ENCODE measurements at places on chromosomes 2 and 18. TPM values are rescaled to one million over a fixed set of nuclear protein-coding genes. Genes with fewer than 3 reads are reported as not detected.

DCDC2C gene
- 1.2 TPM for total RNA-seq

RTP5 gene
- total RNA-seq, result 2.4 TPM

FER1L5 gene
- total RNA-seq, result 0.41 TPM

- DNase-seq, result peak; percentile 48
These were observed 1.3 kb downstream of the PTMA start for GRCh38 chr2:231709636-231709980.

- no peak for DNase-seq
These were observed 7.8 kb upstream of the GPR55 start for GRCh38 chr2:230932556-230933511.

ANKRD36B gene
- total RNA-seq, result 540 TPM

DNA sequence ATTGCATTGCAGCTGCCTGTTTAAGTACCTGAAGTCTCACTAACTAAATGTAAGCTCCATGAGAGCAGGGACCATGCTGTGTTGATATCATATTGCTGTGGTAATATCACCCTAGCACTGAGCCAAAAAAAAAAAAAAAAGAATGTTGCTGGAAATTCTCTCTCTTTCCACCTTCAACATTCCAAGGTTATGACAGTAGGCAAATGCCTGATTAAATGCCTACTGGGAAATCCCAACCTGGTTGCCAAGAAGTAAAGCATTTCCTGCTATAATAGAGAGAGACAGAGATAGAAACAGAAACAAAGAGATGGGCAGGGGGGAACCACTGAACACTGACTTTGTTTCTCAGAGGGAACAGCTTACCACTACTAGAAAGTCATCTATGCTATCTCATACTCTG, 1604.2 kb downstream of the LRP1B start:
- no peak for DNase-seq

- DNase-seq, result no peak
These were observed 26.9 kb upstream of the GPR75 start for GRCh38 chr2:53886406-53887280.

GRCh38 chr2:108612153-108612513, 77.9 kb downstream of the LIMS1 start:
- DNase-seq, result no peak

- DNase-seq, result no peak
These were observed 76.9 kb downstream of the ACTR3 start for GRCh38 chr2:113966832-113967231.

ZNF407 gene
- 22.0 TPM for total RNA-seq

REG1B gene
- not detected for total RNA-seq

DNA sequence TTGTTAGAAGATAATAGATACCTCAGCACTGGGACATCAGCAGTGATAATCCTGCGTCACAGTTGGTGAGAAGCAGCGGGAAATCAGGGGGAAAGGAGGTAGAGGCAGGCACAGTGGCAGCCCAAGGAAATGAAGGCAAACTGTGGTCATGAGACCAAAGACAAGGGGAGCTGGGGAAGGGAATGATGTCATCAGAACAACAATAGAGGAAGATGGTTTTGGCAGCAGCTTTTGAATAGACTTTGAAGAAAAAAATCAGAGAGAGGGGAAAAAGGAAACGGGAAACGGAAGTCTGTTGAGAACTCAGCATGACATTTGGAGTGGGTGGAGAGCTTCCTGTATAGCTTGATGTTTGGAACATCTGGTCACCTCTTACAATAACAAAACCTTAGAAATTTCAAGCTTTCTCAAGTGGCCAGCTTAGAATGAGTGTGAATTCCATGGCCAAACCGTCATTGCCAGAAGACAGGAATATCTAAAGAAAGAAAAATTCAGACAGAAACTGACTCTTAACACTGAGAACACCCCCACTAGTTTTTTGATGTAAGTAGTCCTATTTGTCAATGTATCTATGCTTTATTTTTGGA, 18.4 kb upstream of the YES1 start:
- DNase-seq, result peak; percentile 22

SIX3 gene
- 1.2 TPM for total RNA-seq

DNA sequence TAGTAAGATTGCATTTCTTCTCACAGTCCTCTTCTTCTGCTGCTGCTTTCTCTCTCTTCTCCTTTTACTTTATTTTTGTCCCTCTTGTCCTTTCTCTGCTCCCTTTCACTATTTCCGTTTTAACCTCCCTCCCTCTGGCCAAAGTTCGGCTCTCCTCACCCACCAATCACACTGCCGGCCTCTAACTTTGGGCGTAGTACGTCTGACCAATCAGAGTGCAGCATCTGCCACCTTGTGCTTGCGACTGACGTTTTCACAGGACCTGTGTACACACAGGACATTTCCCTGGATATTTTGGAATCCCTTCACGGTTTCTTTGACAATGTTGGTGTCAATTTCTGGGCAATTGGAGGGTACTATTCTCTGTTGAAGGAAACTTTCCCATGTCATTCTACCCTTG, 22.6 kb upstream of the ICOS start:
- DNase-seq, result no peak

GRCh38 chr2:197207106-197207505, 103.5 kb downstream of the ANKRD44 start:
- no peak for DNase-seq

DNA sequence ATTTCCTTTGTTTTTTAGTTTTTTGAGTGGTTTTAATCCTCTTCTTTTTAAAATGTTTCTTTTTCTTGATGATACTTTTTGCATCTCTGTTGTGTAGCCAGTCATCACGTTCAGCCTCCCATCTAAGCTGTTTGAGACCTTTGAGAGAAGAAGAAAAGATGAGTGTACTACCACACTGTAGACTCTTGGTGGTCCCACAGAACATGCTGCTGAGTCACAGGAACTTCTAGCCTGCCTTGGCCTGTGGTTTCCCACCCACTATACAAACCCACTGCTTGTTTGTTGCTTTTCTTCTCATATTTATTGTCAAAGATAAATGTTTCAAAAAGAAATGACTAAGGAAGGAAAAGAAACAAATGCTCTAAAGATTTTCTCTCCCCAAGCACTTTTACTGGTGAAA, 5.5 kb downstream of the CEBPZOS start:
- DNase-seq, result no peak

LIMS2 gene
- total RNA-seq, result 1.2 TPM

- DNase-seq, result no peak
These were observed 280.8 kb downstream of the SETBP1 start for GRCh38 chr18:44961288-44961995.

RNF144A gene
- 33.8 TPM for total RNA-seq

GRCh38 chr2:3574155-3574554, 905 bp upstream of the RPS7 start:
- no peak for DNase-seq

STK17B gene
- 6.1 TPM for total RNA-seq

POMC gene
- 1.2 TPM for total RNA-seq

DNA sequence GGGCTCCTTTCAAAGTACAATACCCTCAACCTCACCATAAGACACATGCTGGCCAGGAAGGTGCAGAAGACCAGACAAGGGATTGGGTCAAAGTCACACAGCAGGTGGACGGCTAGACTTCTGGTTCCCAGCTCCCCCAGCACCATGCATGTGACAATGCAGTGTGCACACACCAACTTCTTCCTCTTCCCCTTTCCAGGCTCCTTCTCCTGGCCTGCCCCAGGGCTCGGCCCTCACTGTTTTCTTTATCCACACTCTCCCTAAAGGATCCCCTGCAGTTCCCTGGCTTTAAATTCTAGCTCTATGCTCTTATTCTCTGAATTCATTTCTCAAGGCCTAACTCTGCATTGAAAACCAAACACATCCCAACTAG, 82.3 kb downstream of the LOXHD1 start:
- no peak for DNase-seq

DNA sequence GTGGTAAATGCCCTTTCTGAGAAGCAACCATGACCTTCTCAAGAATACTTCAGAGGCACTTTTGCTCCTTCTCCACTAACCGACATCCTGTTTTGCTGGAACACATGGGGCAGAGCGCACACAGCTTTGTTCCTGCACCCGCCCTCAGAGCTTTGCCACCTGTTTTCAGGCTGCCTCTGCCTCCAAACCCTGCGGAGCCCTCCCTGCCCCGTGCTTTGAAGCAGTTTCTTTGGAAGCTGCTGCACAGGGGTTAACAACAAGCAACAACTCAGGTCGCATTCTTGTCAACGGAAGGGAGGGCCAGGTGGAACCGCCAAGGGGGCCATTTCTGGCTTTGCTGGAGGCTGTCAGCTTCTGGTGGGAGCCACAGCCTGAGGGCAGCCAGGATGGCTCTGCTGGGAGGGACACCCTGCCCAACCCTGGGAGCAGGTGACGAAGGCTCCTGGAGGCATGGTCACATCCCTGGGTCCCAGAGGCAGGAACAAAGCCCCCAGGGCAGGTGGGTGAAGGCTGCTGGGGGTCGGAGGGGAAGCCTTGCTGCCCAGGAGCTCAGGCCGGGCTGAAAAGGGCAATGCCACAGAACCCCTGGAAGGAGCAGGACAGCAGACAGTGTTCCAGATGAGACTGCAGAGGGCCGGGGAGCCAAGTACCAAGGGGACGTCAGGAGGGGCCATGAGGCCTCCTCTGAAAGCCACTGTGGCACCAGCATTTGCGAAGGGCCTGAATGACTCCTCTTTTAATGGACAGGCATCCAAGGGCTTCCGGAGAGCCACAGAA, 46.8 kb downstream of the MRPS5 start:
- no peak for DNase-seq

M1AP gene
- total RNA-seq, result 0.41 TPM

GRCh38 chr2:113178891-113179290, 5.1 kb downstream of the PSD4 start:
- DNase-seq, result no peak
